ENCODE measurements at places on chromosomes 1 and 21.

DNA sequence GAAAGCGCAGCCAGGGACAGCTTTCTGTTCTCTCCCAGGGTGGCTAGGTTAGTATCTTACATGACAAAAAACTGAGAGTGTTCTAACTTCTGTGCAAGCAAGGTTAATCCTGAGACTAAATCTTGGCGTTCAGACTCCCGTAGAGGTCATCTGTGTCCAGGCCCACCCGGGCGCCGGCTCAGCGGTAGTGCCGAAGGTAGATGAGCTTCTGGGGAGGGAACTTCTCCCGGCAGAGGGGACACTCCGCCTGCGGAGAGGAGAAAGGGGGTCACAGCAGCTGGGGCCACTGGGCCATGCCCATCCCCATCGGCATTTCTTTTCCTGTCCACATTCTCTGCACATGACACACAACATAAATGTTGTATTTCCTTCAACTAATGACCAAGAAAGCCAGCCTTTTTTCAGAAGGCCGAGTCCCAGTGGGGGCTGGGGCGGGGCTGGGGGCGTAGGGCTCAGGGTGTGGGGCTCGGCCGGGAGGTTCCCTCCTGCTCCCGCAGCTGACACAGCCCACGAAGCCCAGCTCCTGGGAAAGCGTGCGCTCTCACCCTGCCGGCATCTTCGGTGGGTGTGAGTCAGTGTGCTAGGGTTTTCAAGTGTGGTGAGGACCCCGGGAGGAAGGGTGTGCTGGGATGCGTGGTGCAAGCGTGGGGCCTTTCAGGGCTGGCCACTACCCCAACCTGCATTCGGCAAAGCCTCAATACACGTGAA is 6.6 kb downstream of the PEX10 start:
- DNase-seq, result no peak

GRCh38 chr1:177411381-177411780 is 240.6 kb downstream of the BRINP2 start:
- DNase-seq, result no peak

GRCh38 chr1:223430236-223430635 is 37.0 kb downstream of the CCDC185 start:
- no peak for DNase-seq

GRCh38 chr1:89167590-89168230 is 8.1 kb downstream of the GBP7 start:
- DNase-seq, result no peak

GRCh38 chr1:221415651-221416050 is 326.2 kb downstream of the DUSP10 start:
- DNase-seq, result no peak

DNA sequence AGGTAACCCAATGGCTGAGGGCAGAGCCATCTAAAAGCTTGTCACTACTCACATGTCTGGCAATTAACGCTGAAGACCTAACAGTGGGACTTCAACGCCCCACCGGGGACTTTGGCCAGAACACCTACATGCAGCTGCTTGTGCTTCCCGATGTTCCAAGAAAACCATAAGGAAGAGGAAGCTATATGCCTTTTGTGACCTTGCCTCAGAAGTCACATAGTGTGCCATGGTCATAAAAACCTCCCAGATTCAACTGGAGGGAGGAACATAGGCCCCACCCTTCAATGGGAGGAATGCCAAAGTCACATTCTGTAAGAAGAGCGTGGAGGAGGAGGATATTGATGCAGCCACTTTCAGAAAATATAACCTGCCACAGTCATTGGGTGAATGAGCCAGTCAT is 147.8 kb upstream of the MAGI3 start:
- DNase-seq, result no peak
